Endodermal cell (in vitro differentiated cells): ENCODE measurements at places on chromosomes 1 and 21.

- no peak for DNase-seq
These were observed 647.4 kb downstream of the USP25 start for GRCh38 chr21:16377120-16377658.

DNA sequence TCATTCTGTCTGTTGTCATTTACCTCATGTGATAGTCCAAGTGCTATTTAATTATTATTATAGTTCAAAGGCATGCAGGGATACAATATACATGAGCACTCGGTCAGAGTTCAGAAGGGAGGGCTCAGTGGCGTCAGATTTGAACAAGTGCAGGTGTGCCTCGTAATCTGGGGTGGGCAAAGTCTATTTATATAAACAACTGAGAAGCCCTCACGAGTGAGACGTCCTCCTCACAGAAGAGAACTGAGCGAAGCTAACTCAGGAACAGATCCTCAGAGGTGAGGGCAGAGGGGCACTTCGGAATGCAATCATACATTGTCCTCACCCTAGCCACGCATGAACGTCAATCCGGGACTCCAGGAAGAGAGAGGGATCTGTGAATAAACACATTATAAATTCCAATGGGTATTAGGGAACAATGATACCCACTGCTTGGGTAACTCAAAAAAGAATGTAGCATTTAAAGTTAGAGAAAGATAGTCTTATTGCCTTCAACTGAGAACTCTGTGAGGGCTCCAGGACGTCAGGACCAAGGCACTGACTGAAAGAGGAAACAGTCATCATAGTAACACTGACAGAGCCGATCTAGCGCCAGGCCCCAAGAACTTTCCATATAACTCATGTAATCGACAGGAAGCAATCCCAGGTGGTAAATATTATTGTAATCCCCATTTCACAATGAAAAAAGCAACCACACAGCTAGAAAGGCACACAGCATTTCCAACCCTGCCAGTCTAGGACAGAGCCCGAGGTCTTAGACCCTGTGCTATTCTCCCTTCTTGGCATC is 127.1 kb upstream of the B3GALT2 start:
- DNase-seq, result no peak

DNA sequence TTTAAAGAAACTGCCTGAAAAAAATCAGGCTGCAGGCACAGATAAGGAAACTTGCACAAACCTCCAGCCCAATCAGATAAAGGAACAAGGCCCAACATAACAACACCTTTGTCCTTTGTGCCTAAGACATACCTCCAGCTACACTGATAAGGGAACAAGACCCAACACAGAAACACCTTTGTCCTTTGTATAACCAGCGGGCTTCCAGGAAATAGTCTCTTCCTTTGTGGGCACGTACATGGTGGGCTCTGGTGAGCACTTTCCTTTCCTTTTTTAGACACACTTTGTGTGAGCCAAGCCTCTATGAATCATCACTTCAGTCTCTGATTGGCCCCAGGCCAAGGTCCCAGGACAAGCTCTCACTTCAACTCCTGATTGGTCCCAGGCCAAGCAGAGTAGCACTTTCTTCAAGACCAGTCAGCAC is 23.6 kb downstream of the ZNF670 start:
- DNase-seq, result no peak

- no peak for DNase-seq
These were observed 76.9 kb downstream of the RAP1GAP start for GRCh38 chr1:21592086-21592865.

GRCh38 chr1:224393294-224393693 is 36.6 kb downstream of the CNIH4 start:
- no peak for DNase-seq

DNA sequence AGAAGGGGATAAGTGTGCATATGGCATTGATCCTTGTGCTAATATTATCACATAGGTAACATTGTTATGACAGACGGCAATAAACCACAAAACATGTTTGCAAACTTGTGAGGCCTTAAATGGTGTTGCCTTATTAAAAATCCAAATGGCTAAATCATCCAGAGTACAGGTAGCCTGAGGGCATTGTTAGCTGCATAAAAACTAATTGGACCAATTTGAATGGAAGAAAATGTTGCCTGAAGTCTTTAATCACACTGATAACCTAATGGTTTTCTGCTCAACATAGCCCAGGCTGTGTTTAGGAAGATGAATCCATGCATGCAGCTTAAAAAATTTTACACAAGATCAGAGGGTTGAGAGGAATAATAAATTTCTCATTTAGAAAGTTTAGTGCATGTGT is 19.4 kb upstream of the LRRC53 start:
- DNase-seq, result no peak

DNA sequence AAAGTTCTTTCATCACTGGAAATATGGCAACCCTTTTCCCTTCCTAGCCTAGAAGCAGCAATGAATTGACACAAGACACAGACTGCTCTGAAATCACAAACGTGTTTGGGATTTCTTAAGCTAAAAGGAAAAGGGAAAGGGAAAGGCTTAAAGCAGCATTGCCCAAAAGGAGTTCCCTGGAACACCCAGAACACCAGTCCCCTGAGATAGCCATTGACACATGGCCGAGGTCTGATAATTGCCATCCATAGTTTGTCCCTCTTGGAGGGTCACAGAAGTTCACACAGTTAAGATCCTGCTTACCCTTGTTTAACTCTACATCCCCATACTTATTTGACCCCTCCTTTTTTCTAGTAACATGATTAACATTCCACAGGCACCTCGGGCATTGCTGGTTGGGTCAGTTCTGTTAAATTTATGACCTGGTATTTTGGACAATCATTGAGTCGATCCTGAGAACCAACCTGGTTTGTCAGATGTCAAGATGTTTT is 72.9 kb downstream of the ZNF281 start:
- DNase-seq, result peak; percentile 58

DNA sequence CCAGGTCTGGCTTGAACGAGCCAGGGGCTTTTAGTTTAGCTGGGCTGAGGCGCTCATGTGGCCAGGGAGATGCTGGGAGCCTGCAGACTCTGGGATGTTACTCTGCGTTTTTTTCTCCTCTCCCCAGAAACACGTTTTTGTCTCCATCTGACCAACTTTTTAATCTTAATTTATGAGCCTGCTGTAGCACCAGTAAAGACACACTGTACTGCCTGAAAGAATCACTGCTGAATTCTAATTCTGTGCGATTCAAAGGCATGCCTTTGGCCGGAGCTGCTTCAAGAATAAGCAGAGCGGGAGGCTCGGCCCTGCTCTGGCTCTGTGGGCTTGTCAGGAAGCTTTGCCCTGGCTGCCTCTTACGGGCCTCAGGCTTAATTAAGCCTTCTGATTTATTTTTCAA is 129.5 kb downstream of the CAMTA1 start:
- DNase-seq, result no peak

GRCh38 chr1:2580691-2581090 is 5.9 kb upstream of the PRXL2B start:
- no peak for DNase-seq

- peak; percentile 83 for DNase-seq
These were observed 5.1 kb upstream of the HES4 start for GRCh38 chr1:1004780-1005697.

DNA sequence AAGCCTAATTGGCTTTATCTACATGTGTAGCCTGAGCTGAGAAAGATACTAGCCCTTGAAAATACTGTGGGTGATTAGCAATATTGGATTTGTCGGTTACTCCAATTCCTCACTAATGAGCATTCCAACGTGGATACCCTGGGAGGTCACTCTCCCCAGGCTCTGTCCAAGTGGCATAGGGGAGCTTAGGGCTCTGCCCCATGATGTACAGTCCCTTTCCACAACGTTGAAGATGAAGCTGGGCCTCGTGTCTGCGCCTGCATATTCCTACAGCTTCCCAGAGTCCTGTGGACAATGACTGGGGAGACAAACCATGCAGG is 2.6 kb downstream of the RCC1 start:
- no peak for DNase-seq

GRCh38 chr1:20696397-20697333 is 21.1 kb downstream of the KIF17 start:
- DNase-seq, result peak; percentile 96

DNA sequence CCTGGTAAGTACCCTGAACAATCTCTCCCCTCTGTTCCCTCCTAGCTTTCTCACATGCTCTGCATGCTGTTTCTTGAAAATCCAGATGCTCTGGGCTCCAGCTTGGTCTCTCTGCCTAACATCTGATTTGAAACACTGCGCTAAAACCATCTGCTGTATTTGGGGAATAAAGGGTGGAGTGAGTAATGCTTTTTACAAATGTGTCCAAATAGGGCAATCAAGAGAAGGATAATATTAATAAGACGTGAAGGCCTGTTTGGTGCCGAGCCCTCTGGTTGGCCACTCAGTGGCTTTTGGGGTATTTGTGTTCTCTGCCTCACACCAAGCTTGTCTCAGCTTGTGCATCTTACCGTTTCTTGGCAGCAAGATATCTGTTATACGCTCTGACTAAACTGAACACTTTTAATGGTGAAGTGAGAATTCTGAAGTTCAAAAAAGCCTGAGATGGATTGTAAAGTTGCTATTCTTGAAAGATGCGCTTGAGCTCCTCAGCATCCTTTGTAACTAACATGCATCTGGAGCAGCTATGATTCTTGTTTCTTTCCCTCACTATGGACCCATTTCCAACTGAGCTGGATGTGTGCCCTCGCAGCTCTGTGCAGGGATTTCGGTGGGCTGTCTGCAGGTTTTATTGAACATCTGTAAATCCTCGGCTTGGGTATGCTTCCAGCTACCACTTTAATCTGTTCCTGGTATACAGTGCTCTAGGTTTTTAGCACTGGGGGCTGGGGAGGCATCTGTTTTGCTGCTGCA is 269.4 kb downstream of the RWDD3 start:
- no peak for DNase-seq

DNA sequence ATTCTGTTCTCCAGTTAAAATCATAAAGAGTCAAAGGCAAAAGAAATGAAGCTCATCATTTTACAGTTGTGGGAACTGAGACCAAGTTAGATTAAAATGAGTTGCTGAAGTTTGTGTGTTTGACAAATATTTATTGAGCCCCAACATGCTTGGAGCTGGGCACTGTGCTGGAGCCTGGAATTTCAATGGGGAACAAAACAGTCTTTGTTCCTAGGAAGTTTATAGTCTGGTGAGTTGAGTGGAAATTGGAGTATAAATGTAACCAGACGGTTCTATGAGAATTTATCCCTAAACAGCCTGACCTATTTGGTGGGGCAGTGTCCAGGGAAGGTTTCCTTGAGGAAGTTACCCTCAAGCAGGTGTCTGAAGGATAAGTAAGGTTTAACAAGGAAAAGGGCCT is 294.4 kb downstream of the PRDM2 start:
- DNase-seq, result no peak
